Stimulated activated CD4-positive, alpha-beta T cell treated with anti-CD3 and anti-CD28 coated beads, Interleukin-15, amount 100 ng/mL, for 1 hour (primary cell): ENCODE measurements at places on chromosomes 1 and 21.

GRCh38 chr1:149995927-149996326 is 14.6 kb downstream of the OTUD7B start:
- DNase-seq = no peak

GRCh38 chr1:163275222-163275621 is 46.5 kb upstream of the NUF2 start:
- DNase-seq = no peak

- DNase-seq = no peak
Measured at GRCh38 chr1:231395076-231395997, 26.8 kb downstream of the EGLN1 start.

- no peak for DNase-seq
Measured at GRCh38 chr1:33634806-33635205, 162.4 kb downstream of the ZSCAN20 start.

GRCh38 chr1:3664700-3665375 is 12.5 kb downstream of the TP73 start:
- DNase-seq = no peak
